ENCODE measurements at places on chromosomes 3 and 15. TPM values are rescaled to one million over a fixed set of nuclear protein-coding genes. Genes with fewer than 3 reads are reported as not detected.
A peak's percentile ranks its signal among the peaks of the same experiment; 100 is the strongest.

- no peak for DNase-seq
These were observed 226.2 kb upstream of the TP63 start for GRCh38 chr3:189404797-189405484.

GRCh38 chr3:133853925-133854227 lies 41.8 kb downstream of the RAB6B start:
- no peak for DNase-seq

GRCh38 chr3:182473191-182473710 lies 320.1 kb upstream of the ATP11B start:
- DNase-seq: no peak

GRCh38 chr3:190338717-190339116 lies 16.5 kb upstream of the CLDN1 start:
- DNase-seq: peak; percentile 87

DNA sequence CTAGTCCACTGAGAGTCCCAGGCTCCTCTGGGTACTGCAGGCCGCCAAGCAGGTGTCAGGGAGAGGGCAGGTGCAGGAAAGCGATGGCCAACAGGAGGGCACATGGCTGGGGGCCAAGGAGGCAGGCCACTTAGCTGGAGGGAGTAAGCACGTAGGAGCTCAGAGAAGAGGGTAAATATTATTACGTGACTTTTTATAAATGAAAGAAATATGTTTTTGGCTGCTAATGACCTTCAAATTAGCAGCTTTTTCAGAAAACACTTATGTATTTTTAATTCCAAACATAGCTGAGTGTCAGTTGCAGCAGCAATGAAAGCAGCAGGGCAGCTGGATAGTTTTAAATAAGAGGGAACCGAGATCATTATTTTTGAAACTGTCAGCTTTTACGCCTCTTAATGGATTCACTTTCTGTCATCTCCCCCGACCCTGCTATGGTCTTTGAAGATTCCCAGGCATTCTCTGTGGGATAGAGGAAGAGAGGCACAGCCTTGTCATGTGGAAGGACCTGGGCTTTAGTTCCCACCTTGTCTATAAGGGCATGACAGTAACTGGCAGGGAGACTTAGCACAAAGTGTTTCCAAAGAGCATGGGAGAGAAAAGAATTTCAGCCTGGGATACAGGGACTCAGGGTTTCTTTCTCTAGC lies 477.1 kb downstream of the EPHB1 start:
- DNase-seq: no peak

DNA sequence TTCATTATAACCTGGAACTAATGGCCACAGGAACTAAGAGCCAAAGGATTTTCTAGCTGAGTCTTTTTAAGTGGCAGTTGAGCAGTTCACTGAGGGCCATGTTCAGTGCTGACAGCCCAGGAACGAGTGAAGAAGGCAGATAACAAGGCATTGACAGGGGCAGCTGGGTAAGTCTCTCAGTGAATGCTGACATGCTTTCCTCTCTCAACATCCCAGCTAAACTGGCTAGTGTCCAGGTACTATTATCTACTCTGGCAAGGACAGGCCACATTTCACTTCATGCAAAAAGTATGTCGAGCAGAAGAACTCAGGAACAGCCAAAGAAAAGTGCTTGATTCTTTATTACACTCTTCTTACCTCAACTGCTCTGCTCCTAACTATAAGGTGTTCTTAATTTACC lies 515.9 kb downstream of the NLGN1 start:
- peak; percentile 58 for DNase-seq

The CD86 gene
- total RNA-seq: not detected

GRCh38 chr15:41944313-41944940 lies 27.9 kb downstream of the EHD4 start:
- peak; percentile 93 for DNase-seq

DNA sequence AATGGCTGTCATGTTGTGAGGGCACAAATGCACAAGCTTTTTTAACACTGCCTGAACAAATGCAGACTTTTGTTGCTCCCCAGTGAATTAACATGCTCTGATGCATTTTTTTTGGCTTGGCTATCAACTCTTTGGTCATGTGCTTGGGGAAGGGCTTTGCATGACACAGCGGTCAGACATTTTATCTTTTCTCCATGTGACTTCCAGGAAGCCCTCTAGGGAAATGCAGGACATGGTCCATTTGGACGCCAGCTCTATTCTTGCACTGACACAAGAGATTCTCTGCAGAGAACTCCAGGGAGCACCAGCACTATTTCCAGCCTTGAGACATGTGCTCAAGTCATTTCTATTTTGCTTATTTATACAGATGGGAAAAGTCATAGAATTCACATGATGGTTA lies 46.2 kb downstream of the NEK11 start:
- DNase-seq: peak; percentile 49

The RBMS3 gene
- 7.9 TPM for total RNA-seq

- peak; percentile 31 for DNase-seq
These were observed 29.0 kb downstream of the CCDC33 start for GRCh38 chr15:74265046-74265639.

- DNase-seq: peak; percentile 21
These were observed 179.4 kb downstream of the GBE1 start for GRCh38 chr3:81581966-81582599.

DNA sequence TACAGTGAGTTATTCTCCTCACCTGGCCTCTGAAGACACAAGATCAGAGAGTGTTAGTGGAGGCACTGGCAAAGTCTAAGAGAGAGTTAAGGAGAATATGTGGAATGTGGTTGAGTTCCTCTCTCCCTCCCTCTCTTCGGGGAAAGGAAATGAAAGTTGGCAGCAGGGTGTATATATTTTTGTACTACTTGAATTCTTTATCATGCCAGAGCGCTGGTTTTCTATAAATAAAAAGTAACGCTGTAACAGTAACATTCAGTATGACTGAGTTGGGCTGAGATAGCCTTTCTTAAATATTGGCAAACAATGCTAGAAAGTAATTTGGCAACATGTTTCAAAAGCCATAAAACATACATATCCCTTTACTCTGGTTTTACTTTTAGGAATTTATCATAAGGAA lies 77.5 kb upstream of the TNFAIP8L3 start:
- DNase-seq: peak; percentile 14

The GDPGP1 gene
- 3.5 TPM for total RNA-seq

The CIDEC gene
- not detected for total RNA-seq

GRCh38 chr3:31013843-31014242 lies 119.4 kb upstream of the GADL1 start:
- DNase-seq: peak; percentile 27

DNA sequence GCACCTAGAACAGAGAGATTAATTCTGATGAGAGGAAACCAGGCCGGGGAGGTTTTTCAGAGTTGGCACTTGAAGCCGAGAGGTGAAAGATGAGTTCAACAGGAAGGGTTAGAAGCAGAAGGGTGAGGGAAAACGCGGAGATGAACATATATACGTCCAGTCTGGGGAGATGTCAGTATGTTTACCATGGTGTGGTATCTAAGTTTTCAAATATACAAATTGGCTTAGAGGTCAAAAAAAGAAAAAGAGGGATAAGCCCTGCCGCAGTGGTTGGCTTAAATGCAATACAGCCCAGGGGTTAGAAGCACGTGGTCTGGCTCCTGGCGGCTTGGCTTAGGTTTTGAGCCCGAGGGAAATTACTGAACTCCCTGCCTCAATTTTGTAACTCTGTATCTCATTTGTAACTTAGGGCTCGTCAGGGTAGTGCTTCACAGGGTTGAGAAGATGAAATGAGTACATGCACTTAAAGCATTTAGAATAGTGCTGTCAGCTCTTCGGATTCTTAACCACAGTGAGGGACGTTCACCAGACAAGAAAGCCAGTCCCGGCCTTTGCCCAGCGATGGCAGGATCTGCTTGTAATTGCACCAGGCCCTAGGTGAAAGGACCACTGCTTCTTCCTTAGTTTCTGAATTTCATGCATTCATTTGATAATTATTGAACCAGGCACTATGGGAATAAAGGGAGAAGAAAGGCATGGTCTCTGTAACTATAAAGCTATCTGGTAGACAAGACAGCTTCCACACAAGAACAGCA lies 6.4 kb downstream of the HES1 start:
- peak; percentile 79 for DNase-seq

Data from M059J (cell line).